MG63 (cell line): ENCODE measurements at places on chromosomes 6 and 20. TPM values are rescaled to one million over a fixed set of nuclear protein-coding genes. Genes with fewer than 3 reads are reported as not detected.

Gene RIPOR2
- total RNA-seq = 0.40 and 0.42 TPM in 2 replicates

Gene PTPRT
- total RNA-seq = not detected in 2 replicates

Gene OPRL1
- 1.2 and 3.9 TPM in 2 replicates for total RNA-seq

Gene BCAS1
- not detected in 2 replicates for total RNA-seq
